ENCODE measurements at places on chromosomes 3 and 15.
A peak's percentile ranks its signal among the peaks of the same experiment; 100 is the strongest.

GRCh38 chr15:63046917-63047760 is 4.6 kb downstream of the TPM1 start:
- DNase-seq = peak; percentile 67

DNA sequence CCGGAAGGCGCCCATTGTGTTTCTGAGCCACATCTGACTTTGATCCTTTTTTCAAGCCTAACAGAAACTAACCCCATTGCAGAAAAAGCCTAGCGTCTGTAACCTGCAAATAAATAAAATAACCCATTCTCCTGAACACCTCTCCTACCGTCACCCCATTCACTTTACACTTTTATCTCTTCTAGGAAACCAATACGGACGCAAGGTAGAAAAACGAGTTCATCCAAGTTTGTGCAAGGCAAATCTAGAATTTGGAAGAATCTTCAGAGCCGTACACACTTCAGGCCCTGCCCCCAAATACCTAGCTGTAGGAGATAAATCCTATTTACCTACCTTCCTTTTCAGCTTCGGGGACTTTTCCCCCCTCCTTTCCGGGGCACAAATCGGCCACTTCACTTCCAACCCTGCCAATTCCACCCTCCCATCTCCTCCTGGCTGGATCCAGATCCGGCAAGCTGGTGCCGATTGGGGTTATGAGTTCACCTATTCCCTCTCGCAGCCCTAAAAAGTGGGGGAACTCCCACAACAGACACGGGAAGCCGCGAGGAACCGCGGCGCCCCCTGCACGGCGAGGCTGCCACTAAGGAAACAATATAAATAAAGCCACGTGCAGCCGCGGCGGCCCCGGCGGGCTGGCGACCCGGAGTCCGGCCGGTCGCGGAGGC is 987 bp downstream of the PRTG start:
- no peak for DNase-seq

DNA sequence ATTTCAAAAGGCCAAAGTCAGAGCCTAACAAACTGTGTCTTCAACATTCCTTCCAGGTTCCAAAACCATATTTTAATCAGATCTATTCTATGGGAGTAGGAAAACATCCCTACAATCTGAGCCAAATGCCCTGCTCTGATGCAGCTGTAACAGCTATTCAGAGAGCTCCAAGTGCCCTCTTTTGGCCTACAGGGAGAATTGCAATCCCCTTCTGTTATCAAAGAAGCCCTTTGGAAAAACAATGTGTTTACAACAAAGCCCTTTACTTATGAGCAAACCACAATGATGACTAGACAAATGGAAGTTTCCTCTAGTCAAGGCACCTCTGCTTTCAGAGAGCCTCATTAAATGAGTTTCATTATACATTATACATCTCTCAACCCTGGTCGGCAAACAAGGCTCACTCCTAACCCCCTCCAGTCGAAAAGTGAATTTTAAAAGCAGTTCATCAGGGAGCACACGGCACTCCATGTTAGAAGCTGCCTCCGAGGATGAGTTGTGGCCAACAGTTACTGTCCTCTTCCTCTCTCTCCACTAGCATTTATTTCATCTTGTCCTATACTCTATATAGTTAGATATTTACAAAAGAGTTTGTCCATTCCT is 42.6 kb upstream of the TMCO5A start:
- peak; percentile 11 for DNase-seq

GRCh38 chr15:48522911-48523310 is 122.6 kb downstream of the FBN1 start:
- DNase-seq = no peak

- DNase-seq = no peak
Measured at GRCh38 chr3:134466331-134466730, 19.5 kb downstream of the ANAPC13 start.

- DNase-seq = peak; percentile 75
Measured at GRCh38 chr15:85751291-85752123, 43.2 kb downstream of the KLHL25 start.

DNA sequence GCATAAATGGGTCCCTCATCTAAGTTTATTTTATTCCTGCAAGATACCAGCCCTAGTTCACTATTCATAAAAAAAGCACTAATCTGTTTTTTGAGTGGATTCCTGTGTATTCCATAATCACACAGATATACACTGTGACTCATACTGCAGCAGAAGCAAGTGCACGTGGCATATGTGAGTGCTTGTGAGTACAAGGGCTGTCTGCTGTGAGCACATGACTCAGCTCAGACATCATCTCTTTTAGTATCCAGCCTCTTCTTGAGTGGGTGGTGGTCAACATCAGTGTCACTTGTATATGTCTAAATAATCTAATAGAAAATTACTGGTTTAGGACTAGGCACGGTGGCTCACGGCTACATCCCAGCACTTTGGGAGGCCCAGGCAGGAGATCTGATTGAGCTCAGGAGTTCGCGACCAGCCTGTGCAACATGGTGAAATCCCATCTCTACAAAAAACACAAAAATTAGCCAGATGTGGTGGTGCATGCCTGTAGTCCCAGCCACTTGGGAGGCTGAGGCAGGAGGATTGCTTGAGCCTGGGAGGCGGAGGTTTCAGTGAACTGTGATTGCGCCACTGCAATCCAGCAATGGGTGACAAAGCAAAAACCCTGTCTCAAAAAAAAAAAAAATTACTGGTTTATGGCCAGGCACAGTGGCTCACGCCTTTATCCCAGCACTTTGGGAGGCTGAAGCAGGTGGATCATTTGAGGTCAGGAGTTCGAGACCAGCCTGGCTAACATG is 49.8 kb downstream of the NIPA2 start:
- no peak for DNase-seq

GRCh38 chr3:128330214-128330842 is 136.4 kb downstream of the DNAJB8 start:
- no peak for DNase-seq

DNA sequence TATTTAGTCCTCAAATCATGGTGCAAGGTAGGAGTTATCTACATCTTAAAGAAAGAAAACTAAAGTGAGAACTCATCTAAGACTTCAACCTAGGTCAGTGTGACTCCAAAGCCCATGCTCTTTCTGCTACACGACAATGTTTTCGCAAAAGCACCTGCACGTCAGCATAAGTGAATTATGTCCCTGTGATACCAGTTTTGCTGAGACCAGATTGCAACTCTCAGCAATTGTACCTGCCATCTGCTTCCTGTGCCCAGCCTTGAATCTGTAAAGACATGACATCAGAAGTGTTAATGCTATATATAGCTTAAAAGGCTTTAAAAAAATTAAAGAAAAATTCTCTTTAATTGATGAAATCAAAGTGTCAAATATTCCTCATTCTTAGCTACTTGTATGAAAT is 43.4 kb downstream of the RETNLB start:
- no peak for DNase-seq

GRCh38 chr3:37668818-37669610 is 192.7 kb upstream of the CTDSPL start:
- no peak for DNase-seq

Measured in NT2/D1 (cell line).